ENCODE measurements at places on chromosomes 7 and 10.

- DNase-seq: no peak
Measured at GRCh38 chr7:101595246-101595645, 33.9 kb downstream of the MYL10 start.

DNA sequence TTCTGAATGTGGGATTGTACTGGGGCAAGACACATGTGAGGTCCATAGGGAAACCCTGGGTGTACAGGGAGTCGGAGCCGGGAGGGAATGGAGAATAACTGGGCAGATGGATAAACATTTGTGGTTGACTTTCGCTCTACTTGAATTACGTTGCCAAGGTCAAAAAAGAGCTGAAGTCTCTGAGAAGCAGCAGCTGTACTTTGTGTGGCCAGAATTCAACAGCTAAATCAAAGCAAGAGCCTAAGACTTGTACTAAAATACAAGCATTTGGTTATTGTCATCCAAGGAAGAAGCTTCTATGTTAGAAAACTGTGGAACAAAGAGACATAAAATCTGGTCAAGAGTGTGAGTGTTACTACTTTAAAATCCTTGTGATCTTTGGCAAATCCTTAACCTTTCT, 457.2 kb downstream of the ARL4A start:
- no peak for DNase-seq

GRCh38 chr7:25852211-25852938, 299.6 kb upstream of the NFE2L3 start:
- peak; percentile 23 for DNase-seq

GRCh38 chr10:98589691-98590090, 143.0 kb upstream of the HPS1 start:
- no peak for DNase-seq

- DNase-seq: no peak
Measured at GRCh38 chr7:65749039-65749438, 123.8 kb upstream of the VKORC1L1 start.

- no peak for DNase-seq
Measured at GRCh38 chr7:24769851-24770250, 12.6 kb upstream of the GSDME start.

- no peak for DNase-seq
Measured at GRCh38 chr7:25557379-25557917, 329.2 kb upstream of the NPVF start.

GRCh38 chr10:93897070-93897780, 3.4 kb downstream of the SLC35G1 start:
- DNase-seq: no peak

DNA sequence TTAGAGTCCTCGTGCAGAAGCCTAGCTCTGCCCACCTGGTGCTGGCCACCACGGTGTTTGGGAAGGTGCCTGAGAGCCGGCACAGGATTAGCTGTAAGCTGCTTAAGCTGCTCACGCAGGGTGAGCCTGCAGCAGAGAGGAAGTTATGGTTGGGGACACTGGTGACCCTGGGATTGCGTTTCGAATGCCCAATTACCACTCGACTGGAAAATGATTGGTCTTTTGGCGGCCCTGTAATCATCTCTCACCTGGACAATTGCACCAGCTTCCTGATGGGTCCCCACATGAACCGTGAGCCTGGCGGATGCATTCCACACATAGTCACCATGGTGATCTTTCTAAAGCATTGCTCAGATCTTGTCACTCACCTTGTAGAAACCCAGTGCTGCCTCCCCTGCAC, 442.3 kb upstream of the ZMIZ1 start:
- no peak for DNase-seq
